Brain microvascular endothelial cell (primary cell): ENCODE measurements at places on chromosomes 2 and 18.

GRCh38 chr2:29440921-29441623, 325.9 kb downstream of the CLIP4 start:
- DNase-seq, result no peak

DNA sequence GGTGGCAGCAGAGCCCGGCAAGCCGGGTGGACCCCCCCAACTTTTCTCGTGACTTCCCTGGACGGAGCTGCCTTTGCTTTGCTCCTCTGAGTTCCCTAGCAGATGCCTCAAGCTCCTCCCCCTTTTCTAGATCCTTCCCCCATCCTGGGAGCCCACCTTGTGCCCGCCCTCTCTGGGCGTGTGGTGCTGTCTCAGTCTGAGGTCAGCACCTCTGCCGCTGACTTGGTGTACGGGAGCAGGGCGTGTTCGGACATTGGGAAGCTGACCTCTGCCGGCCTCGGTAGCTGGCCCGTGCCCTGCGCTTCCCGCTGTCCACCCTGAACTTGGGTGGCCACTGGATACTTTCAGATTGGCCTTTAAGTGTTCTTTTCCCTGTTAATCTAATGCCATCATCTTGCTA, 19.6 kb upstream of the ESPNL start:
- no peak for DNase-seq

GRCh38 chr2:156944871-156945270, 312.6 kb upstream of the GALNT5 start:
- DNase-seq, result no peak

DNA sequence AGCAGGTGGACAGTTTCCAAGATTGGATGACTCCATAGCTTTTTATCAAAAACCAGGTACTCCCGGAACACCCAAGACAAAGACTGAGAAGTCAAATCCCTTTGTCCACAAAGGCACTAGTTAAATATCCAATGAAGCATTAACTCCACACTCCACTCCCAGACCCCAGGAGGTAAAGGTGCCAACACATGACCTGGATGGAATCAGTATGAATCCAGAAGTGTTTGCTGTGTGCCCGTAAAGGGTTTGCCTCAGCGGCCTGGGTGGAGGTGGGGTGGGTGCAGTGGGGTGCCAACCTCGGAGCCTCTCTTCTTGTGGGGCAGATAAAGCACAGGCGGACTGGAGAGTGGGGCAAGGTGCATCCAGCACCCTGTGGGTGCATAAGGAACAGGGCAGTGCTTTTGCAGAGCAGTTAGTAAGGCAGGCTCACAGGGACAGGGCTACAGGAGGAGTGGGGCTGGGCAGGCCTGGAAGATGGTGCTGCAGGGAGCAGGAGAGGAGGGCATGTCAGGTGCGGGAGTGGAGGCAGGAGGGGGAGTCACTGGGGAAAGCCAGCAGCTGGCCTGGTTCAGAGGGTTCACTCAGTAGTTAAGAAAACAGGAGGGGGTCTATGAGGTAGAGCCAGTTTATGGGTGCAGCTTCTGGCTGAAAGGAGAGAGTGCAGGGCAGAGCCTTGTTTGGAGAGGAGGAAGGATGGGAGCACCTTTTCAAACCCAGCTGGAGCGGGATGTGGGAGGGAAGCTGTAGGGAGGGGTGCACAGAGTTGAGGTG, 208.4 kb upstream of the SMAD2 start:
- DNase-seq, result no peak
